ENCODE measurements at places on chromosomes 3 and 15.

GRCh38 chr15:71252740-71253047 lies 137.4 kb downstream of the THSD4 start:
- DNase-seq = no peak

- DNase-seq = no peak
Observed at GRCh38 chr3:128021768-128022372, 30.4 kb upstream of the SEC61A1 start.

DNA sequence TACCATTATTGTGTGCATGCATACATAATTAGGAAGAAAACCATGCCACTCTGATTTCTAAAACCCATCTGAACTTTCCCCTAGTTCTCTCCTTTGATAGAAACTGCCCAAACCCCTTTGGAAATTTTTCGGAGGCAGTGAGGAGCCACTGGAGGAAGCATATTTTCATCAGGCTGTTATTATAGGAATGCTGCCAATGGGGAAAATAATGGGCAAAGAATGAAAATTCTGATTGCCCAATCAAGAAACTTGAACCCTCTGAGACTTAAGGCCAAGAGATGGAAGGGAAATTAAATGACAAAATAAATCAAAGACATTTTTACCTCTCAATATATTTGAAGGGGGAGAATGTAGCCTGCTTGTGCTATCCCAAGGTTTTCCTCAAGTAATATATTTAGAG lies 376.0 kb upstream of the PDZRN3 start:
- DNase-seq = no peak

DNA sequence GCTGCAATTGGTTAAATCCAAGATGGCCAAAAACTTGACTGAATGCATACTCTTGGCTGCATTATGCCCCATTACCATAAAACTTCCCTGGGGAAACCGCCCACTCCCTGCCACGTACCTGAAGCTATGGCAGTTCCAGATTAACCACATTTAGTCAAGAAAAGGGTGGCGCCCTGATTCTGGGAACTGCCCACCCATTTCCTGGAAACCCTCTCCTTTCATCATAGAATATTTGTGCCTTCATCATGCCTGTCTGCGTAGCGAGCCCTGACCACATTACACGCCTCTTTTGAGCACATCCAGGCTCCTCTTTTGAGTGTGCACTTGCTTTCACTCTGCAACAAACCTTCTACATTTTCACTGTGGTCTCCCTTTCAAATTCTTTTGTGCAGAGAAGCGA lies 5.2 kb downstream of the LINS1 start:
- peak; percentile 53 for DNase-seq

- peak; percentile 34 for DNase-seq
Observed at GRCh38 chr3:55790596-55791350, 303.7 kb upstream of the WNT5A start.

DNA sequence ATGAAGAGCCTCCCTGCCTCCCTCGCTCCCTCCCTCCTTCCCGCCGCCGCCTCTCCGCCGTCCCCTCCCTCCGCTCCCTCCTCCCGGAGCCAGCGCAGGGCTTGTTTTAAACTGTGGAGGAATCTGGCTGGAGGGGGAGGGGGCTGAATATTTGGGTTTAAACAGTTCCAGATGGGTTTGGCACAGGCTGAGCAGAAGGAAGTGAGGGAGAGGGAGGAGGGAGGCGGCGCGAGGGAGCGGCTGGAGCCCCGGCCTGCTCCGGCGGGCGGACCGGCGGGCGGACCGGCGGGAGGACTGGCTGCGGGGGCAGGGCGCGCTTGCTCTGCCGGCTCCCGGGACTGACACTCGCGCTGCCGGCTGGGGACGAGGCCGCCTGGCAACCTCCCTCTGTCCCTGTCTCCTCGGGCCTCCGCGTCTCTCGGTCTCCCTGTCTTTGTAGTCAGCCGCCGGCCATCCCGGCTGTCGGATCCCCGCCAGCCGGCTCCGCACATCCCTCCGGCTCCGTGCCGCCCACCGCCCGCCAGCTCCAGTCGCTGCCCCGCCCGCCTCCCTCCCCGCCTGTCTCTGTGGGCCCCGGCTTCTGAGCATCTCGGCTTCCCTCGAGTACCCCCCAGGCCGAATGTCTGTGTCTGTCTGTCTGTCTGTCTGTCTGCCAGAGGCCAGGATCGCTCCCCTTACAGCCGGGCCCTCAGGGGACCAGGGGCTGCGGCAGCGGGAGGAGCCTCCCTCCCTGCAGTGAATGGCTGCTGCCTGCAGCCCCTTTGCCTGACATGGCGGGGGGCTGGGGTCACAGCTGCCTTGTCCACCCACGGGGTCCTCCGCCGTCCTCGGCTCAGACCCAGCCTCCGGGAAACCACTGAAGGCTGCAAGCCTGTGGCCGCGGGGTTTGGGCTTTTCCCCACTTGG lies 7.6 kb downstream of the EPHB3 start:
- DNase-seq = no peak

GRCh38 chr3:147356909-147357900 lies 49.1 kb downstream of the ZIC4 start:
- no peak for DNase-seq

GRCh38 chr3:126208606-126209256 lies 28.3 kb upstream of the ALDH1L1 start:
- peak; percentile 90 for DNase-seq

DNA sequence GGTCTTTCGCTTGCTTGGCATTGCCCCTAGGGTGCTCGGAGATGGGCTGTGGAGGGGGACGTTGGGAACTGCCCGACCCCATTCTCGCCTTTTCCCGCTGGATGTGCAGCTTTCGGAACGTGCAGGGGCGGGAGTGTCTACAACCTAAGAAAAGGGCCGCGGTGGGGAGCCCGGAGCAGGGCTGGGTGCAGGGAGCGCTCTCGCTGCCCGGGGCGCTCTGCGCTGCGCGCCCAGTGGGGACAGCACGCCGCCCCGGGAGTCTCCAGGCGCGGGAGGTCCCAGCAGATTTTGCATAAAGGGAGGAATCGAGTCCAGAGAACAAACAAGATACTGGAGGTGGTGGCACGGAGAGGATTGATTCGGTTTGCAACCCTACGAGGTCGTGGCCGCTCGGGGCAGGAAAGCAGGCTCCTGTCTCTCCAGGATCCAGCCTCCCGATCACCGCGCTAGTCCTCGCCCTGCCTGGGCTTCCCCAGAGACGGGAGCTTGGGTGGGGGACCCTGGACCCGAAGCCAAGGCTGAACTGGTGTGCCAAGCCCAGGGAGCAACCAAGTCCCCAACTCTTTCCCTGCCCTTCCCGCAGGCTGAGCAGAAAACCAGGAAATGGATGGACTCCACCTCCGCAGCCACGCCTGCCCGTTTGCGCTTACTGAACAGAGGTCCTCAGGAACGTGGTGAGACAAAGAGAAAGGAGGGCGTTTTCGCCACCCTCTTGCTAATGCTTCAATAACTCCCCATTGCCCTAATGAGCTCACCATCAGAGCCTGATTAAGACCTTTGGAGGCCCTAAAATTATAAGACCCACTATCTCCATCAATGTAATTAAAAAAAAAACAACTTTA lies 59.7 kb downstream of the NOX5 start:
- peak; percentile 52 for DNase-seq

GRCh38 chr3:128597900-128598299 lies 52.7 kb downstream of the RPN1 start:
- DNase-seq = no peak

- DNase-seq = no peak
Observed at GRCh38 chr3:177141471-177141870, 55.8 kb downstream of the TBL1XR1 start.

- DNase-seq = no peak
Observed at GRCh38 chr15:88680241-88681001, 41.6 kb downstream of the ISG20 start.

DNA sequence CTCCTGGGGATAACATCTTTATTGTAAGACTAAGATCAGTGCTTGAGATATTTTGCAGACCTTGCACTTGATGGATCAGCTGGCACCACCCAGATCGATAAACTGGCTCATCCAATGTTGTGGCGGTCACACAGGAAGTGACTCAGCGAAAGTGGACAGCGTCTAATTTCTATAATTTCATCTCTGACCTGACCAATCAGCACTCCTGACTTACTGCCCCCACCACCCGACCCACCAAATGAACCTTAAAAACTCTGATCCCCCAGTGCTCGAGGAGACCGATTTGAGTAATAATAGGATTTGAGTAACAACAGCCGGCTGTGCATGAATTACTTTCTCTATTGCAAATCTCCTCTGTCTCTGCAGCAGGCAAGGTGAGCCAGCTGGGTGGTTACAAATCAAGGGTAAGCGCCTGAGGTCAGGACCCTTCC lies 62.7 kb upstream of the RNU6-1 start:
- no peak for DNase-seq

DNA sequence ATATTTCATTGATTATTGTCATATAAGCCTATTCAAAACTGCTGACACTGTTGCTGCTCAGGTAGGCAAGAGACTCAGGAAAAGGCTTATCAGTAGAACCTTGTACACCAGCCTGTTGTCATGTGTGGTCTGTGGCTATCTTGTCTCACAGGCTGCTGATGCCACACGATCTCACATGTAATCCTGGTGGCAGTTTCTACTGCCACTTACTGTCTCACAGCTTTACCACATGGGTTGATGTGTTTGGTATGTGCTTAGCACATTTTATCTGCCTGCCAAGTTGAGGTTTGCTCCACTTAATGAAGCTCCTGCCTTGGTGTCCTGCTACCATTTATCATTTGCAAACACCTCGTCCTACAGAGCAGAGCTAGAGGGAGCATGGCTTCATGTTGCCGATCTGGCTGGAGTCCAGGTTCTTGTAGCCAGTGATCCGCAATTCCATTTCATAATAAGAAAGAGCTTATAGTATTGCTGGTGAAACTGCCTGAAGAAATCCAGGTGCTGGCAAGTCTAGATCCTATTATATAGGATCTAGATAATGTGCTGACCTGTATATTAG lies 637.9 kb downstream of the NLGN1 start:
- DNase-seq = peak; percentile 1

DNA sequence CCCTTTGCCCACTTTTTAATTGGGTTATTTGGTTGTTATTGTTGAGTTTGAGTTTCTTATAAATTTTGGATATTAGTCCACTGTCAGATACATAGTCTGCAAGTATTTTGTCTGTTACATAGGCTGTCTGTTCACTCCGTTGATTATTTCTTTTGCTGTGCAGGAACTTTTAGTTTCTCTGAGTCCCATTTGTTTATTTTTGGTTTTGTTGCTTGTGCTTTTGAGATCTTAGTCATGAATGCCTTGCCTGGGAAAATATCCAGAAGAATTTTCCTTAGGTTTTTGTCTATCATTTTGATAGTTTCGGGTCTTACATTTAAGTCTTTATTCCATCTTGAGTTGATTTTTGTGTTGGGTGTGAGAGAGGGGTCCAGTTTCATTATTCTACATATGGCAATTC lies 254.5 kb downstream of the NLGN1 start:
- no peak for DNase-seq

- peak; percentile 22 for DNase-seq
Observed at GRCh38 chr3:161560008-161560637, 63.5 kb downstream of the OTOL1 start.

DNA sequence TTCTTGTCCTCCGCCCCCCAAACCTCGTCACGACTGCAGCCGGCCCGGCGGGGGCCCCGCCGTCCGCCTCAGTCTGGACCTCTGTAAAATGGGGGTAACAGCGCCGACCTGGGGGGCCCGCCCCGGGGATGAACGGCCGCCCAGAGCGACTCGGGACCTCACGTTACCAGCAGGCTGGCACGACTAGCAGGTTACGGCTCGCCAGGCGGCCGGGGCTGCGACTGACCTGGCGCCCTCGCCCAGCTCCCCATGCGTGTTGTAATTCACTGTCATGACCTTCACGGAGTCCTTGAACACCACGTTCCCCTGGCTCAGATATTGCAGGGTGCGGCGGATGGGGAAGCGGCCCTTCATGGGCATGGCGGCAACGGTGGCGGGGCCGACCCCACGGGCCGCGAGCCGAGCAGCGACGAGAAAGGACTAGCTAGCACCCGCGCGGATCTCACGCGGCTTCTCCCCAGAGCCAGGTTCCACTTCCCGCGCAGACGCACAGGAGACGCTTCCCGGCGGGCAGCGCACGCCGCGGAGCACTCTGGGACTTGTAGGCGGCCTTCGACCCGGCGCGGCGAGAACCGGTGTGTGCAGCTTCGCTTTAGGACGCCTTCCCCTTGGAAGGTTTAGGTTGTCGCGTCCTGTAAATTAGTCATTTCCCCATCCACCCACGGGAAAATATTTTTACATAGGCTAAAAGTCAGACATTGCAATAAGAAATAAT lies at the start of gene MRPS25:
Gene MRPS25, minus strand, starts transcription at position 481 of the 715 bp plus-strand sequence. Its CDS starts 121 bp downstream, at position 360.
- peak; percentile 83 for DNase-seq

DNA sequence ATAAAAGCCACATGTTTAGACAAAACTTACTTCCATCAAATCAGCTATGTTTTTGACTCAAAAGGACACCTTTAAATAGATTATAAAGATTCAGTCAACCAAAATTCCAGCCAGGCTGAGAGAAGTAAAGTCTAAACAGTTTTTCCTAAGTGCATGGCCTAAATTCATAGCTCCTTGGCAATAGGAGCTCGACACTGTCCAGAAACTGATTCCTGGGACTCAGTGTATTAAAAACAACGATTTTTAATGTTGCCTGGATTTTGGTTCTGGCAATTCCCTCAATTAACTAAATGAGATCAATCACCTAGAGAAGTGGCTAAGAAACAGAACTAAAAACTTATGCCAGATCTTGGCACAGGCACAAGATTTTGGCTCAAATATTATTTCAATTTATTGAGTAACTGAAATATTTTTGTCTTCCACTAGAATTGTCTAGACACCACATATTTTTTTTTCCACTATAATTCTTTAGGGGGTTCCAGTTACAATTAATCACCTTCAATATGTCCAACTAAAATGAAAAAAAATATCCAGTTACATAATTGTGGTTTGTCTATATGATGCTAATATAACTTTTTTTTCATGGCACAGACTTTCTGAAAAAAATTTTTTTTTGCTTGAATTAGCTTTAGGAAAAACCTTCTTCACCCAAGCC lies 135.9 kb downstream of the TFDP2 start:
- DNase-seq = no peak

DNA sequence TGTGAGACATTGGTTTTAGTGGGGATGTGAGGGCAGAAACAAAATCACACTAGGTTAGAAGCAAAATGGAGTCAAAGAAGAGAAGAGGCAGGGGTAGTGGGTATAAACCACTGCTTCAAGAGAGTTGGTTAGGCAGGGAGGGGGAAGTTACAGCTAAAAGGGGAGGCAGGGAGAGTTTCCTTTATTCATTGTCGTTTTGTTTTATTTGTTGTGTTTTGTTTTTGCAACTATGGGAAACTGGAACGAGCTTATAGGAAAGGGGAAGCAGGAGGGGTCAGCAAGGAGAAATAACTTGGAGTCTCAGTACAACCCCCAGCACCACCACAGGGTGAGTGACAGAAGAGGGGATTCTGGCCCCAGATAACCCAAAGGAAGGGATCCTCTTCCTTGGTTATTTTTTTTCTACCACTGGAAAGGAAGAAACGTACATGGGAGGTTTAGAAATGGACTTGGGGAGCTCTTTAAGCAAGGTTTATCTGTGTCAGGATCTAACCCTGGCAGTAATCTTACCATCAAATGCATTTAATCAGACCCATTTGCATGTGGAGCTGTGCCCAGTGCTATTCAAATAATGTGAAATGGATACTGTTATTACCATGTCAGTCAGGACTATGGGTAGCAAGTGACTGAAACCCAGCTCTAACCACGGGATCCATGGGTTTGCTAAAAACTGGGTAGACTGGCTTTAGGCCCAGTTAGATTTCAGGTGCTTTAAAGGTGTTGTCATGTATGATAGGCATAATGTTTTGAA lies 68.7 kb downstream of the CCNL1 start:
- DNase-seq = no peak

GRCh38 chr3:122937745-122938144 lies 89.8 kb downstream of the SEMA5B start:
- no peak for DNase-seq

GRCh38 chr3:146640361-146640760 lies 35.2 kb upstream of the PLSCR5 start:
- DNase-seq = no peak

GRCh38 chr15:40838756-40839155 lies 5.1 kb upstream of the SPINT1 start:
- DNase-seq = no peak
